ENCODE measurements at places on chromosomes 12 and 14.
A peak's percentile ranks its signal among the peaks of the same experiment; 100 is the strongest.

- no peak for DNase-seq
These were observed 2.1 kb upstream of the TSPAN8 start for GRCh38 chr12:71159878-71160277.

DNA sequence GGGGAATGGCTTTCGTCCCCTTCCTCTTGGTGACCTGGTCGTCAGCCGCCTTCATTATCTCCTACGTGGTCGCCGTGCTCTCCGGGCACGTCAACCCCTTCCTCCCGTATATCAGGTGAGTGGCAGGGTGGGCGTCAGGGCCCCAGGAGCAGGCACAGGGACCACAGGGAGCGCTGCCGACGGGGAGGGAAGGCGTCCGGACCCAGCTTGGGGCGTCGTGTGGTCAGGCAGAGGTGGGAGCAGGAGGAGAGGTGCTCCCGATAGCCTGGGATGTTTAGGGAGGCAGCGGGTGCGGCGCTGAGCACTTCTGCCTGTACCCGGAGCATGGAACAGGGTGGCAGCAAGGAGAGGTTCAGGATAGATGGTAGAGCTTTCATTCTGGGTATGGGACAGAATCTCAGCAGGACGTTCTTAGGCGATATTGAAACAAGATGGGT lies 444 bp downstream of the DRAM1 start:
- DNase-seq: peak; percentile 18

- no peak for DNase-seq
These were observed 110.7 kb downstream of the PTCSC3 start for GRCh38 chr14:36065831-36066230.

DNA sequence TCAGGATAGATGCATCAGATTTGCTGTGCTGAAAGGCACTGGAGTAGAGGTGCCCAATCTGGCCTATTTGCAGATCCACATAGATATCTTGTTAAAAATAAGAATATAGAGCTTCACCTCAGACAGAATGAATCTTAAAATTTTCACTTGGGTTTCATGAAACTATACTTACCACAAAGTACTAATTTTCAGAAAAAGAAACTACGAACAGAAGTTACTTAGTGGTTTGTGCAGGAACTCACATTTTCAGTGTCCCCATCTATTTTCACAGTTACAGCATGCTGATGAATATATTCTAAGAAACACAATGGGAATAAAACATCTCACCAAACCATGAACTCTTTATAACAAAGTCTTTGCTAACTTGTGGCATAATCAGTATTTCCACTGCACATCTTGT lies 449.4 kb downstream of the RERGL start:
- no peak for DNase-seq

GRCh38 chr12:22986997-22987396 lies 362.0 kb downstream of the ETNK1 start:
- DNase-seq: no peak

DNA sequence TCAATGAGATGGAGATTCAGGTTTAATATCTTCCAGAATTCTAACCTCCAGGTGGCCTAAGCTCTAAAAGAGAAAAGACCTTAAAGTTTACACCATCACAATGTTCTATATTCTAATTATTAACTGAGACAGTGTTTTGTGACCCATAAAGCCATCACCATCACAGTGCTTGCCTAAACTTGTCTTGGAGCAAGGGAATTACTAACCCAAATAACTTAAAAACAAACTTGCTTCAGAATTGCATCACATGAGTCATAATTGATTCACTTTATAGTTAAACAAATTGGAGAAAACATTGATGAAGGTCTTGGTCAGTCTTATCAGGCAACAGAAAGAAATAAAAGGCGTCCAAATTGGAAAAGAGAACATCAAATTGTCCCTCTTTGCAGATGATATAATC lies 54.5 kb upstream of the ALG10 start:
- DNase-seq: no peak

DNA sequence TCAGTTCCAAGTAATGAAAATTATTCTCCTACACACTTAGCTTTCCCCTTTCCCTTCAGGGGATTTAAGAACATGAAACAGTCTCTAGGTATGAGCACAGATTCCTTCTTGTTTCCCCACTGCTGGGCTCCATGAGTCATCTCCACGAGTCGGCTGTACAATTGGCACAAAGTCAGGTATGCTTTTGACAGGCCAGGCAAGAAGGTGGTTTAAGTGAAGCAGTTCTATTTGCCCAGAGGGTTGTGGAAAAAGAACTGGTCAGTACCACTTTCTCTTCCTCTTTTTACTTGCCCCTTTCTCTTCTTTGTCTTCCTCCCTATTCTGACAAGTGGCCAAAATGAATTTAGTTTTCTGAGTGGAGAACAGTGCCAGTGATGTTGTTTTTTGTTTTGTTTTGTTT lies 16.3 kb downstream of the DYNC1H1 start:
- peak; percentile 99 for DNase-seq

- no peak for DNase-seq
These were observed 32.8 kb downstream of the YEATS4 start for GRCh38 chr12:69392179-69392928.

DNA sequence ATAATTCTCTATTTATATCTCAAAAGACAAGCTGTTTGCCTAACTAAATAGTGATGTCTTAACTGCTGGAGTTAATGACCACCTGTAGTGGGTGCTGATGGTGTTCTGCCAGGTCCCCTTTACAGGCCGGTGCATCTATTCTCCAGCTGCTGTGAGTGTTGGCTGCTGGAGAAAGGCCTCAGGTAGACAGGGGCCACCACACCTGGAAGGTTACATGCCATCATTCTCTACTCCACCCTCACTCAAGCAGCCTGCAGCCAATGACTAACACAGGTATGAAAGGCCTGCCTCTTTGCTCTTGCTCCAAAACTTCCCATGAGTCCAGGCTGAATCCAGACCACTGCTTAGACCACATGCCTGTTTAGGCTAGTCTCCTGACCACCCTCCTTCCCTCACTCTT lies 73.9 kb downstream of the RPS6KA5 start:
- no peak for DNase-seq

DNA sequence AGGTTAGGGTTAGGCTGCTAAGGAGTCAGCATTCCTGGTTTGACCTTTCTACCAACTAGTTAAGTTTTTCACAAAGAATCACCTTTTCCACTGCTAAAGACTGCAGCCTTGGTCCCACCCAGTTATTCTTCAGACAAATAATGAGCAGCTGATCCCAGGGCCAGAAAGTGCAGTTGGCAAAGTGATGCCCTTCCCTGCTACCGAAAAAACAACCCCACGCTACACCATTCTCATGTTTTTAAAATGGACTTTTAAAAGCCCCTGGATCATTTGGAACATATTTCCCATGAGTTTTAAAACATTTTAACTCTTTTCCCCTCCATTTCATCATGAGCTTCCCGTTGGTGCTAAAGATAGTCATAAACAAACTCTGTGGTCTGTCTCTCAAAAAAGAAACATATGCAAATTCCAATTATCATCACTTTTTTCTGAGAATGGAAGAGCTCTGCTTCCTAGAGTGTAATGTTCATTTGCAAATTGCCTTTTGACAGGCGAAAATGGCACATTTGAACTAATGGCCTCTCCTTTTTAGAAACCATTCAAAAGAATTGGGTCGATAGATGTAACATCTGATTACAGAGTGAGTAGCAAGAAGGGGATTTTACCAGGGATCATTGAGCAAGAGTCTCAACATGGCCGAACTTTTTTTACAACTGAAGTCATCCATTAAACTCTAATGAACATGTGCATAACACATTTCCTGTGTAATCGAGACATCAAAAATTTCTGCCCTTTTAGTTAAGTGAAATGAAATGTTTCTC lies 129.3 kb upstream of the RAP1B start:
- peak; percentile 82 for DNase-seq

- no peak for DNase-seq
These were observed 193.6 kb downstream of the BCL11B start for GRCh38 chr14:99078426-99078825.

- DNase-seq: peak; percentile 40
These were observed 848 bp downstream of the CTDSP2 start for GRCh38 chr12:57845478-57846284.

GRCh38 chr12:106358396-106359241 lies 1.1 kb downstream of the POLR3B start:
- no peak for DNase-seq
